ENCODE measurements at places on chromosomes 3 and 15.

- DNase-seq: no peak
Observed at GRCh38 chr3:186192823-186193222, 83.9 kb upstream of the ETV5 start.

DNA sequence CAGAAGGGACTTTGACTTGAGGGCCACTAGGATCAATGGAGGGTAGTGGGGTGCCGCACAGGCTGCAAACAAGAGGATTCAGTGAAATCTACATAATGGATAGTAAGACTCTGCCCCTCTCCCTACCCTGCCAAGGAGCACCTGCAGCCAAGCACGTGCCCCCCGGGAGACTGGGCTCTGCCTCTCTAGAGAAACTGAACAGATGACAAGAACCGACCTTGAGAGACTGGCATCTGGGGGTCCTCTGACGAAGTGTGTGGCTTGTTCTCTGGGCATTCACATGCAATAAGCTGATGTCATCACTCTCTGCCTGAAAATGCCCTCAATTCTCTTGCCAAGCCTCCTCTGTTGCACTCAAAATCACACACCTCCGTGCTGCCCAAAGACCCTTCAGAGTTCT is 132.3 kb downstream of the FAM43A start:
- no peak for DNase-seq

DNA sequence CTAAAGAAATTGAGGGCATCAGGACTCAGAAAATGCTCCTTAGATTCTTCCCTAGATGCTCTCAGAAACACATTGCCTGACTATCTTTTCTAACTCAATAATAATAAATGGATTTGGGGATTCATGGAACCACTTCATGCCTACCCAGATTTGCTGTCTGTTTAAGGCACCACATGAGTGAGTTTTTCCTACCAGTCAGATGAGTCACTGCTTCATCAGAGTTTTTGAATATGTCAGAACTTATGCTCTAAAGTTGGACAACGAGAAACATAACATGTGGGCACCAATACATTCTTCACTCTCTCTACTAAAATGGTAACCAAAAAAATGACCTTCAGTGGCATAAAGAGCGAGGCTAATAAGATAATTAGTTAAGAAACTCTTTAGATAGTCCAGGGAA is 1135.1 kb downstream of the TUSC7 start:
- no peak for DNase-seq

DNA sequence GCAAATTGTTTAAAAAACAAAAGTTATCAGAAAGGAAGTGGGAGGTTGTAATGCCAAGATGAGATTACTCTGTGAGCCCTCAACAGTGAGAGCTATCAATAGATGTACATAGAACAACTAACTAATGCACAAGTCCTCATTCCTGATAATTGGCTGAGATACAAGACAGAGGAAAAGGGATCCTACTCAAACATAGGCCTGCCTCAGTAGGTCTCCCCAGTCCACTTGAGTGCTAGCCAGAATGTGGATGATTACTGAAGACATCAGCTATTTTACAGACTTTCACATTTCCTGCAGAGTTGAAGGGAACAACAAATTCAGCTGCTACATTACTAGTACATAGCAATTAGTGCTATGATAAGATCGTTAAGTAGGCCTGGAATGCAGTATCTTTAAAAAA is 981.9 kb downstream of the TUSC7 start:
- DNase-seq: no peak

- no peak for DNase-seq
Observed at GRCh38 chr3:18649666-18650363, 224.7 kb upstream of the SATB1 start.

DNA sequence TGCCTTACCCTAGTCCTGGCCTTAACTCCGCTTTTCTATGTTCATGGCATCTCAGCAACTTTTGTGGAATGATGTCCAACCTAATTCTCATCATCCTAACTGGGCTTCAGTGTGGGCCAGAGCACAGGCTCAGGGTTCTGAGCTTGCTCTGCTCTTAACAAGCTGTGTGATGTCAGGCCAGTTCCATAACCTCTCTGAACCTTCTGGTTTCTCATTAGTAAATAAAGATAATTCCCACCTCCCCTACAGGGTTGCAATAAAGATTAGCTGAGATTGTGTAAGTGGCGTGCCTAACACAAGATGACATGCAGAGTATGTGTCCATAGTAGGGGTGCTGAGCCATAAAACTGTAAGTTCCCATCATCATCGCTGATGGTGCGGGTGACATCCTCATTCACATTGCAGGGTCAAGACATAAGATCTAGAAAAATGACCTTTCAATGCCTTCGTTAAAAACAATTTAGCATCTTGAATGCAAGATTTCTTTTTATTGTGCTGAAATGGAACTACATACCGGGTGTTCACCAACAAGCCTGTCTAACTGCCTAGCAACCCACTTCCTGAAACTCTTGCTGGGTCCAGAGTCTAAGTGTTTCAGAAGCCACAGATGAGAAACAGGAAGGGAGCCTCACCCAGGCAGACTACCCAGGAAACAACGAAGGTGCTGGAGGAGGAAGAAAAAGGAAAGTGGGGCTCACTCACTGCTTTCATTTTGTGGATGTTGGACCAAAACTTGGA is 36.2 kb downstream of the CDCP1 start:
- DNase-seq: no peak

- DNase-seq: no peak
Observed at GRCh38 chr15:59543721-59544547, 67.6 kb upstream of the GCNT3 start.

GRCh38 chr3:46110701-46111493 is 83.6 kb upstream of the XCR1 start:
- no peak for DNase-seq

DNA sequence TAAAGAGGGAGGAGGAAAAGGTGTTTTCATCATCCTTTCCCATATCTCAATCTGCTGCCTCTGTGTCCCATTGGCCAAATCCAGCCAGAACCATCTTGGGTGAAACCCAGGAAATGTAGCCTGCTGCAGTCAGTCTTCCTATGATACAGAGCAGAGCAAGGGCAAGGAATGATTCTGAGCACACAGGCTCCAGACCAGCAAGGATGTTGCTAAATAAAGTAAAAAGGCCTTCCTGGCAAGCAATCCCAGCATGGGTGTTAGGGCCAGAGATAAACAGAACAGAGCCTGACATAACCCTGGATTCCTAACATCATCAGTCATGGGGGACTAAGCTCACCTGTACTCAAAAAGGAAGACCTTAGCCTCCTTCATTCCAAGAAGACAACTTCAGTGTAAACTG is 90.7 kb upstream of the AGTR1 start:
- no peak for DNase-seq

GRCh38 chr3:31762097-31762764 is 218.8 kb downstream of the OSBPL10 start:
- no peak for DNase-seq

GRCh38 chr3:133893683-133894352 is 1.9 kb downstream of the RAB6B start:
- no peak for DNase-seq

DNA sequence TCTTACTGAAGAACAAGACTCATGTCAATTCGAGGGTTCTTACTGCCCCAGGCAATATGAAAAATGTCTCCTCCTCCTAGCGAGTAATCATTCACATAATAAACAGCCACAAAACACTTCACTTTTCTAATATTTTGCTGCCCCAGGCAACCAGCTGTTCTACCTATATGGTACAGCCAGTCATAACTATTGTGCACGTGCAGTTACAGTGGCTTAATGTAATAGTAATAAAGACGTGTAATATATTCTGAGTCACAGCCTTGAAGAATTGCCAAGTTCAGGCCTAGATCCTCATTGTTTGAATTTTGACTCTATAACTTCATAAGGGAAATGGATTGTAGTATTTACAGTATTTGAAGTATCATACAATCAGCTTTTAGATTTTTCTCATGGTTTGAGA is 1250.0 kb upstream of the GBE1 start:
- no peak for DNase-seq

DNA sequence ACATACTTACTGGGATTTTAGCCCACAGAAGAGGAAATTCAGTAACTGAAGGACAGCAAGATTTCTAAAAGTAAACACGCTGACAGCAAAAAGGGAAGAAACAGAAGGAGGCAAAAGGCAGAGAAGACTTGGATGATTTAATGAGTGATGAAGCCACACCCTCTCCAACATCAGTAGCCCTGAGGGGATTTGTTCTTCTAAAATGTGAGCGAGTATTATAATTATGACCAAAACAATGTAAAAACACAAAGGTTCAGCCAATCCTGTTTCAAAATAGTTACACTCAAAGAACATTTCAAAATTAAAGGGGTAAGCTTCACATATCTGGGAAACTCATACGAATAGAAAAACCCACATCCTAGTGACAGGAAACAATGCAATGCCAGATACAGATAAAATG is 25.0 kb downstream of the MCCC1 start:
- DNase-seq: no peak

- DNase-seq: no peak
Observed at GRCh38 chr3:94607778-94608177, 544.9 kb downstream of the NSUN3 start.

GRCh38 chr3:176514297-176514696 is 683.0 kb downstream of the TBL1XR1 start:
- DNase-seq: no peak

- no peak for DNase-seq
Observed at GRCh38 chr15:72564091-72564490, 90.0 kb downstream of the ARIH1 start.

DNA sequence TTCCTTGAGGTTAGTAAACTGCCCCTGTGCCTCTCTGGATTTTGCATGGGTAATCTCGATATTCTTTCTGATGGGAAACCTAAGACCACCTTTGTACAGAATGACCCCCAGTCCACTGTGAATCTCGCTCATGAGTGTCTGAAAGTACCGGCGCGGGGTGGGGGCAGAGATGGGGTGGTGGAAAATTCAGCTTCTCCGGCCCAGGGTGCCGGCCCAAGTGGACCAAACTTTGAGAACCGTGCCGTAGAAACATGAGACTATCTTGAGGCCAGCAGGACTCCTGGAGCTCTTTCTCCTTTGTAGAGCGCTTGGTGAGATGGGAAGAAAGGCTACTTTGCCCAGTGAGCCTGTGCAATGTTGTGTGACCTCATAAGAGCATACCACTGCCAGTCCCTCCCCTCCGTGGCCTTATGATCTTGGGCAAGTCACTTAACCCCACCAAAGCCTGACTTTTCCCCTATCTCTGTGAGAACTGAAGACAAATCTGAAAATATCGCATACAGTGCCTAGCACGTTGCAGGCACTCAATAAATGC is 40.4 kb upstream of the VEPH1 start:
- DNase-seq: no peak

GRCh38 chr15:97143592-97144376 is 813.3 kb downstream of the NR2F2 start:
- no peak for DNase-seq

GRCh38 chr3:183210341-183210740 is 42.7 kb upstream of the B3GNT5 start:
- DNase-seq: no peak

DNA sequence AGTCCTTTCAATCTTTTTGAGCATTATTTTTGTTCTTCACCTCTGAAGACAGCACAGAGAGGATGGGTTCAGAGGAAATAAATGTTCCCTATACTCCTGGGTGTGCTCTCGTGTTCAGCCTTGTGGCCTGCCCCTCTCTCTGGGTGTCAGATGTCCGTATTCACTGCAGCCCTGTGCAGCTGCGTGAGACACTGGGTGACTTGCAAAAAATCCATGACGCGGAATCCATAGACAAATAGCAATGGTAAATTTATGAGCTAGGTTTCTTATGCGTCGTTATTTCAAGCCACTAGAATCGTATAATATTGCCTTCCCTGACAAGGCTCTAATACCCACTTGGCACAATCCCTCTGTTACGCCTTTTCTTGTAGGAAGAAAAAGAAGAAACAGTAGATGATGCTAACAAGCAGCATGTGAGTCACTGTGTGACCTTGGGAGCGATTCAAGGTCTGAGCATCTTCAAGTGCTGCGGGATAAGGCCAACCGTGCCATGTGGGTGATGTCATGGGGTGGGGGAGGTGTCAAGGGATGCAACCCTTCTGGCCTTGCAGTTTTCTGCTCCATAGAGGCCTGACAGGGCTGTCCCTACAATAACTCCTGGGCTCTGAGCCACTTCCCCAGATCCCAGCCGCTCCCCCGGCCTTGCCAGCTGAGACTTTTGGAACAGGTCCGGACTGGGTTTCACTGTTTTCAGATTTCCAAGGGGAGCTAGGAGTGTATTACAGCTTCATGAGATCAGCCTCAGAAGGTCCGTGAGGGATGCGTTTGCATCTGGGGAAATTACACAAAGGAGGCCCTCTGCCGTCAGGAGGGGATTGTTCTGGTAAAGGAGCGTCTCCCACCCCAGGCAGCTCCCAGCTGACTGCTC is 47.6 kb upstream of the POMGNT2 start:
- DNase-seq: no peak

DNA sequence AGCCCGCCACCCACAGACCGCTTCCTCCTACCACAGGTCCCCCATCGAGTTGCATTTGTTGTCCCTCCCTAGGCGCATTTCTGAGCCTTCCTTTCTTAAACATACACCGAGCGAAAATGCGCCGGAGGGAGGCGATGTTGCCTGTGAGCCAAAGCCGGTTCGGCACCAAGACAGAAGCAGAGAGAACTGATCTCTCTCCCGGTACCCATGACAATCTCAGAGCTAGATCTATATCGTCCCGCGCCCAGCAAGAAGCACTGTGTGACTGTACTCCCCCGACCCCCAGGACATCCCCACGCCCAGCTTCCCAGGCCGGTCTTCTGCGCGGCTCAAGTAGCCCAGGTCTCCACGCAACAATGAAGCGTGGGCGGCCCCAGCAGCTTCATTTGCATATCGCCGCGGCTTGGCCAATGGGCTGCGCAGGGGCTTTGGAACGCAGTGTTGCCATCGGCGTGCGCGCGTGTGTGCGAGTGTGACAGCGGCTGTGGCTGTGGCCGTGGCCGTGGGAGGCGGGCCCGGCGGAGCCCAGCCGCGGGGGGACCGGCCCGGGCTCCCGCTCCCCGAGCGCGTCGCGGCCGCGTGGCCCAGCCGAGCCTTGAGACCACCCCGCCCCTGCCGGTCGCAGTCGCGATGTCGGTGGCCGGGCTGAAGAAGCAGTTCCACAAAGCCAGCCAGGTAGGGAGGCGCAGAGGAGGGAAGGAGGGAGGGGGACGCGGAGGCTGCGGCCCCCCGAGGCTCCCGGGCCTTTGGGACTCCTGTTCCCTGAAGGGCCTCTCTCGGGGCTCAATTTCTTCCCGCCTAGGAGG is at the start of gene SH3GL3:
SH3GL3 (plus strand) TSS at position 438 of the 806 bp plus-strand sequence; CDS start at position 631, 193 bp downstream.
- DNase-seq: peak; percentile 15

DNA sequence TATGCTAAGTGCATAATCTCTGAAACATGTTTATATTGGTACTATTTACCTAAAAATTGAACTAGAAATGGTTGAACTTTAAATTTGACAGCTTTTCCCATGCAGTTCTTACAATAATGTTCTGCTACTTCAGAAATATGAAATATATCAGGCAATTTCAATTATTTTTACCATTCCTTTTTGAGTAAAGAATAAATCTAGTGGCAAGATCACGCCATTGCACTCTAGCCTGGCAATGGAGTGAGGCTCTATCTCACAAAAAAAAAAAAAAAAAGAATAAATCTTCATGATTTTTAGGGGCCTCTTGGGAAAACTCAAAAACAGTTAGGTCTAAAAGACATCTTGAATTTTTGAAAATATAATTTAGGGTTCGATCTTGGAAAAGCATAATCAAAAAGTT is 10.6 kb upstream of the DNAAF4 start:
- no peak for DNase-seq

- DNase-seq: no peak
Observed at GRCh38 chr3:62939707-62940106, 64.5 kb upstream of the CADPS start.

- DNase-seq: no peak
Observed at GRCh38 chr3:196122021-196122687, 40.3 kb upstream of the TFRC start.

GRCh38 chr3:161371441-161372320 is at the start of gene SPTSSB:
Gene SPTSSB (minus strand): TSS chr3:161371517. CDS start chr3:161346323, 25,194 bp downstream.
- peak; percentile 12 for DNase-seq

Data from T-helper 17 cell (primary cell).